ENCODE measurements at places on chromosomes 11 and 22.

- no peak for DNase-seq
Measured at GRCh38 chr22:29772170-29772641, 5.0 kb downstream of the UQCR10 start.

DNA sequence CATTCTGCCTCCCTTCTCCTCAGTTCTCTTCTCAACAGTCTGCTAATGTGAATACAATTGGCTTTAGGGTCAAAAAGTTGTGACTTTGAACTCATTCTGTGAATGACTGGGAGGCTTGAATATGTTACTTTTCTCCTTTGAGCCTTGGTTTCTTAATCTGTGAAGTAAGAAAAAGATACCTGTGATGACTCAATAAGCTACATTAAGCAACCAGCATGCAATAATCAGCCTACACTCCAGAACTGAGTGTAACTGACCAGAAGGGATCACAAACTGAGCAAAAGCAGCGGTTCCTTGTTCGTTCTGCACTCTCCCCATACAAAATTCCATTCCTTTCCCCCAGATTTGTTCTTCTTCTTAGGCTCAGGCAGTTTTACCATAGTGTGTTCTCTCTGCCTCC, 23.4 kb downstream of the ZNF202 start:
- no peak for DNase-seq

DNA sequence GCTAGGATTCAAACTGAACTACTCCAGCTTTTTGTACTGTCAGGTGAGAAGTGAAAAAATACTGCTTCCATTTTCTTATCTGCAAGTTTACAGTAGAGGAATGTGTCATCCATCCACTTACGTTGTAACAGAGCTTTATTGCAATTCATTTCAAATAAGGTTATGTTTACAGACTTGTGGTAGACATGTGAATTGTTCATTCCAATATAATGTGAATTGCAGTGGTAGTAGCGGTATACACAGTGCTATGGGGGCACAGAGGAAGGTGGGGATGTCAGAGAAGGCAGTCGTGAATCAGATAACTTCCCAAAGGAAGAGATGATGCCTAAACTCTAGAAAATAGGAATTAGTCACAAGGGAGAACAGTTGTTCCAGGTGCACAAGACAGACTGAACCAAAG, 42.5 kb downstream of the CEP57 start:
- no peak for DNase-seq

- DNase-seq, result no peak
Measured at GRCh38 chr11:9001736-9002135, 2.1 kb downstream of the NRIP3 start.

GRCh38 chr11:72369743-72370142, 64.6 kb downstream of the CLPB start:
- no peak for DNase-seq

DNA sequence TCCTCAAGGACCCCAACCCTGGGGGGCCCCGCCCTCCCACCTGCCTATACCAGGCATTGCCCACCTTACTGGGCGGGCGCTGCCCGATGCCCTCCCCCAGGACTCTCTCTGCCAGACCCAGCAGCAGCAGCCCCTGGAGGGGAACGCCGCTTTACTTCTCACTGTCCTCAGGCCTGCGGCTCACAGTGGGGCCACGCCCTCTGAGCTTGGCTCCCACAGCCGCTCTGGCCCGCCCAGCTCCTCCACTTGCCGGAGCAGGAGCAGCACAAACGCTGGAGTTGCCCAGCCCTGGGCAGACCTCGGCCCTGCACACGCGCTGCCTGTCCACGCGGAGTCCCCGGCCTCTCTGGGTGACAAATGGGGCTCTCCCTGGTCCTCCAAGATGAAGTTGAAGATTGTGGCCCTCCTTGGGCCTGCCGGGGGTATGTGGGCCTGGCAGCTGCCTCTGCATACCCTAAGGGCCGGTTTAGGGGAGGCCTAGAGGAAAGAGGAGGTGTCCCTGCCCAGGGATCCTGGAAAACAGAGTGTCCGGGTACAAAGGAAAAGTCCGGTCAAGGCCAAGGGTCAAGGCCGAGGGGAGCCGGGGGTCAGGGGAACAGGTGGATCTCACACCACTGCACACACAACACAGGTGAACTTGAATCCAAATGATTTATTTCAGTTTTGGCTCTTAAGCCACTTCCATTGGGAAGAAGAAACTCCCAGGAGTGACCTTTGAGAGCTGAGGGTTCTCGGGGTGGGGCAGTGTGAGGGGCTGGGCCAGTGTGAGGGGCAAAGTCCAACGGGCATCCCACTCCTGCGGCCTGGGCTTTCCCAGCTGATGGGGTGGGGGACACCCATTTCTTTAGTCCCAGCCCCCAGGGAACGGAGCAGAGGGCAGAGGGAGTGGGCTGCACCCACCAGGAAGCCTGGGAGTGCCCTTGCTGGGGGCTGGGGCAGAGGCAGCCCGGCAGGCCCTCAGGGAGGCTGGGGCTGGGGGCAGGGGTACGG, 674 bp upstream of the BAIAP2L2 start:
- DNase-seq, result no peak

- no peak for DNase-seq
Measured at GRCh38 chr11:131665344-131665968, 295.0 kb downstream of the NTM start.

DNA sequence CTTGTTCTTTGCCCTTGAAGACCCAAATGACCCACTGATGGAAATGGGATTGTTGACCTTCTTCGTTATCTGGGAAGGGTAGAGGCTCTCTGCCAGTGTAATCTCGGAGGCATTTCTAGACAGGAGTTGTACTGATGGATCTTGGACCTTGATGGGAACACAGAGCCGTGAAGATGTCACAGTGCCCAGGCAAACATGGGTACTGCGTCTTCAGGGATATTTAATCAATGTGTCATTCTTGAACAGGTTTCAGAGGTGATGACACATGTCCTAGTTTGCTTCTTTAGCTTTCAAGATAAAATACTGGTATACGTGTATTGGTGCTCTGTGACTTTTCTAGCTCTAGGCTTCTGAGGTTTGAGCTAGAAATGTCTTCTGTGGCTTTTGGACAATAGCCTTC, 6.2 kb downstream of the LDLRAD3 start:
- DNase-seq, result no peak

DNA sequence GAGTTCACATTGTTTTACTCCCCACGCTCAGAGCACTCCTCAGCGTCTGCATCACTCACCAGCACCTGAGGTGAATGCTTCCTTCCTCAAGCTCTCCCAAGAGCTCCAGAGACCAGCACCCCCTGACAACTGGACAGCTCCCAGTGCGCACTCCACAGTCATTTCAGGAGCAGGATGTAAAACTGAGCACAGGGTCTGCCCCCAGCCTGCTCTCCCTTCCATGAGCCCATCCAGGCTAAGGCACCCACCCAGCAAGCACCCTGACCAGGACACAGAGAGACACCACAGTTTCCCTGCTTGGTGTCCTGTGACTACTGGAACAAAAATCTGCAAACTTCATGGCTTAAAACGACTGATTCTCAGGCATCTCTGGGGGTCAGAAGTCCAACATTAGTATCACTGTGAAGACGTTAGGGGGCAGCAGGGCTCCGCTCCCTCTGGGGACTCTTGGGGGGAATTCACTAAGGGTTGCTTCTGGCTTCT, 3.3 kb downstream of the SCGB1D2 start:
- no peak for DNase-seq

GRCh38 chr11:45917286-45917622, 423 bp downstream of the PEX16 start:
- DNase-seq, result no peak

- no peak for DNase-seq
Measured at GRCh38 chr22:29480512-29481264, 670 bp downstream of the NEFH start.

DNA sequence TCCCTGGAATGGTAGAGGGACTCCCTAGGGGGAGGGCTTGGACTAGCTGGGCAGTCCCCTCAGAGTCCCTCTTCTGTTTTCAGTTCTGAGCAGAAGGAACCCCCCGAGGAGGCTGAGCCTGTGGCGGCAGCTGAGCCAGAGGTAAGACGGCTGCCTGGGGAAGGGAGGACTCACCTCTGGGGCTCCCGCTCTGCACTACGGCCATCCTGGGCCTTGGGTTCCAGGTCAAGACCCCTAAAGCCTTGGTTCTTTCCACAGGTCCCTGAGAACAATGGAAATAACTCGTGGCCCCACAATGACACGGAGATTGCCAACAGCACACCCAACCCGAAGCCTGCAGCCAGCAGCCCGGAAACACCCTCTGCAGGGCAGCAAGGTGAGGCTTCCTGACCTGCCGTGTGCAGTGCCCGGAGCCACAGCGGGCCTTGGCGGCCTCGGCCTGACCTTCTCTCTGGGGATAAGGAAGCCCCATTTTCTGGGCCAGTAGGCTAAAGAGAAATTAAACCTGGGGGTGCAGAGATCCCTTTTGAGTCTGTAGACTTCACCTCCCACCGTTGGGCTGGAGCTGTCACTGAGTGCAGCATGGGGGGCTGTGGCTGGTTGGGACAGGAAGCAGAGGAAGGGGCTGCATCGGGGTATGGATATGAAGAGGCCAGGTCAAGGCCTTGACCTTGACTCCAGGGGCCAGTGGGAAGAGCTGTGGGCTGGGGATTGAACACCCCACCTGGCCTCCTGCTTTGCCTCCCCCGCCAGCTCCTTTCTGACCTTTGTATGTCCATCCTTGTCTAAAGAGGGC, 15.0 kb downstream of the INCENP start:
- no peak for DNase-seq

- no peak for DNase-seq
Measured at GRCh38 chr11:7252683-7253213, 1.0 kb downstream of the SYT9 start.

GRCh38 chr22:45418770-45419138, 5.3 kb downstream of the RIBC2 start:
- no peak for DNase-seq

DNA sequence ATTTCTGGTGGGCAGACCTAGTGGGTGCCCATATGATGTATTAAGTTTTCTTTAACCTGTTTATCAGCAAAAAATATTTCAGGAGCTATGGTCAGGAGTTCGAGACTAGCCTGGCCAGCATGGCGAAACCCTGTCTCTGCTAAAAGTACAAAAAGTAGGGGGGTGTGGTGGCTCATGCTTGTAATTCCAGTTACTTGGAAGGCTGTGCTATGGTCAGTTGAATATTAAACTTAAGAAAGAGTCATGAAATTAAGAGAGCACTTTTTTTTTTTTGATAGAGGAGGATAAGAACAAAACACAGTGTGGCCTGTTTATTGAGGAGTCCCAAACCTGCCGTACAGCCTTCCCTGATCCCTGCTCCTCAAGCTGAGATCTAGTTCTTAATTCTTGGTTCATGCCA, 29.8 kb downstream of the OR6Q1 start:
- DNase-seq, result no peak

DNA sequence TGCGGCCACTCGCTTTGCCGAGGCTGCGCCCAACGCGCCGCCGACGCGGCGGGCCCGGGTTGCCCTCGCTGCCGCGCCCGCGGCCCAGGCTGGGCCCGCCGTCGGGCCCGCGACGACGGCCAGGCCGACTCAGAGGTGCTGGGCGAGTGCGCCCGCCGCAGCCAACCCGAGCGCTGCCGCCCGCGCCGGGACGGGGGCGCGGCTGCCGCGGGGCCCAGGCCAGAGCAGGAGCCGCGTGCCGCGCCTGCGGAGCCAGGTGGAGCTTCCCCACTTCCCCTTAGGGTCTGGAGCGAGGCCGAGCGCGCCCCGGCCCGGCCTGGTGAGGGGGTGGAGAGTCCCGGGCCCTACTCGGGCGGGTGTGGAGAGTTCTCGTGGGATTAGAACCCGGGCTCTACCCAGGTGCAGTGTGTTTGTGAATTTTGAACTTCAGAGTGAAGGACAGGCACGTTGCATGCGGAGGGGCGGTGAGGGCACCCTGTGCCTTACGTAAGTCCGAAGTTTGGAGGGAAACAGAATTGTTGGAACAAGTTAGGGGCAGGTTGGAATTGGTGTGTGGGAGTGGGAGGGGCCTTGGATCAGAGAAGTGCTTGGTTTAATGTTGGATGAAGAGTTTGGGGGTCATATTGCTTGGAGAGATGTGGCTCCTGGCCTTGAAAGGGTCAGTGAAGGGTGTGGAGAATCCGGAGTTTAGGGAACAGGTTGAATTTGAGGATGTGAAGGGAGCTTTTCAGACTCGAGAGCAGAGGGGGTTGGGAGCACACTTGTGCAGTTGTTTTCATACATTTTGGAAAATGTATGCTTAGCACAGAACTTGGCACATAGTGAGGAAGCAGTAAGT, 697 bp downstream of the RNF169 start:
- peak; percentile 10 for DNase-seq

GRCh38 chr11:129141748-129142523, 50.2 kb downstream of the ARHGAP32 start:
- no peak for DNase-seq

DNA sequence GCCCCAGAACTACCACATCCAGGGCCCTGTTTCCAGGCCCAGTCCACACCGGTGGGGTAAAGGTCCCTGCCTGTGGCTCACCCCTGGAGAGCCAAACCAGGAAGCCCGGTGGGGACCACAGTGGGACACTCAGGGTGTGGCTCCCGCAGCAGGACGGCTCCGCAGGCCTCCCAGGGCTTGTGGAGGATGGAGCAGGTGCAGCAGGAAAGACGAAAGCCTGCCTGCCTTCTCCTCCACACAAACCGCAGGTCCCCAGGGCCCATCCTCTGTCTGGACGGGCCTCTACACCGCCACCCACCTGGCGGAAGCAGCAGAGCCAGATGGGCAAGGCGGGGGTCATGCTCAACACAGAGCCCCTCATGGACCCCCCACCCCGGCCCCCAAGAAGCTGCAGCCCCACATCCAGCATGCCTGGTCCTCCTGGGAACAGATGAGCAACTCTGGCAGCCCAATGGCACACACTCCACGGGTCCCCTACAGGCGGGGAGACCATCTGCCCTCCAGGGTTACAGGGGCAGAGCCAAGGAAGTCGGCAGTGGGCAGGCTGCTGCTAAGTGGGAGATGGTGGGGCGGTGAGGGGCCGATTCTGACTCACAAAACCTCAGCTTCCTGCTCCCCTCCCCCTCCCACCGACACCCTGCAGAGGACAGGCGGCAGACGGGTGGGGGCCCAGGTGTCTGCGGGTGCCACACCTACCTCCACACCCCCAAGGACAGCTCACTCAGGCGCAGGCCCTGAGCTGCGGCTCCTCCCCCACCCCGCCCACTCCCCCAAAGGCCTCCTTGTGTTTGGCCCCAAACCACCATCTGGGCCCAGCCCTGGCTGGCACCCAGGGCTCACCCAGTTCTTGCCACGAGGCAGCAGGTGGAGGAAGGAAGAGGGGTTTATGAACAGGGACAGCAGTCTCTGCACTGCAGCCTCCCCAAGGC, 5.2 kb downstream of the SBF1 start:
- DNase-seq, result peak; percentile 98

DNA sequence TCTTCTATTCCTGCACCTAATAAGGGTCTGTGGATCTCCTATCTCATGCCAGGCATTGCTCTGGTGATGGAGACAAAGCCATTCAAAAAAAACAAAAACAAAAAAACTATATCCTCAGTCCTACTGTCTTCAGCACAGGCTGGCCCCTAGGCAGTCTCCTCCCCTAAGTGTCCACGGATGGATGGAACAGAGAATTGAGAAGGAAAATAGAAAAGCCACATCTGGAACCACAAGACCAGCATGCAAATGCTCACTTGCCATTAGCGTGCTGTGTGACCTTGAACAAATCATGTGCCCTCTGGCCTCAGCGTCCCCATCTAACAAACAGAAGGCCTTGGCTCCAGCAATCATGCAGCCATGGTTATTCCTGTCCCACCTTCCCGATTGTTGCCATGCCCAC, 32.7 kb upstream of the CD82 start:
- DNase-seq, result no peak

- no peak for DNase-seq
Measured at GRCh38 chr11:130157840-130158239, 1.7 kb upstream of the ST14 start.

Measured in stimulated activated CD4-positive, alpha-beta T cell treated with anti-CD3 and anti-CD28 coated beads, Interleukin-1b, Interleukin-23, amount 100 ng/mL, for 1 hour (primary cell).